ENCODE measurements at places on chromosomes 4 and X. TPM values are rescaled to one million over a fixed set of nuclear protein-coding genes. Genes with fewer than 3 reads are reported as not detected.
A peak's percentile ranks its signal among the peaks of the same experiment; 100 is the strongest.

The NMU gene
- not detected for total RNA-seq

The USP53 gene
- total RNA-seq = 34.7 TPM

The KLF8 gene
- not detected for total RNA-seq

The FGFR3 gene
- 0.28 TPM for total RNA-seq

The RRH gene
- total RNA-seq = not detected

The FAM149A gene
- 0.83 TPM for total RNA-seq

DNA sequence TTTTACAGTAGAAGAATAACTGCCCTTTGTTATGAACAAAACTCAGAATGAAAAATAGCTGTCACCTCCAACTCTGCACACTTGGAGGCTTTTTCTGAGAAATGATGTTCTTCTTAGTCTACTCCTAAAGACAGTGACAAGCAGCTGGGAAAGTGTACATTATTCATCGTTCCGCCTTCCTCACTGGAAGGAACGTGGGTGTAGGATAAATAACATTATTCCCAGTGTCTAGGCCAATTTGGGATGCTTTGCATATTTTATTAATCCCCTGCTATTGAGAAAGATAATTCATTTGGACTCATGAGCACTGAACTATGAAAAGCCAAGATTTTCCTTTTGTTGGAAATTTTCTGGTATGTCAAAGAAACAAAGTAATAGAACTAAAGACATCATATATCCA lies 87.8 kb downstream of the VCX2 start:
- H3K27me3 ChIP-seq = no peaks in the 10 kb centered on the region
- H3K4me3 ChIP-seq = no peak overlapping the region
- H3K36me3 ChIP-seq = no peaks in the 10 kb centered on the region
- DNase-seq = no peak

The GPR101 gene
- total RNA-seq = not detected

DNA sequence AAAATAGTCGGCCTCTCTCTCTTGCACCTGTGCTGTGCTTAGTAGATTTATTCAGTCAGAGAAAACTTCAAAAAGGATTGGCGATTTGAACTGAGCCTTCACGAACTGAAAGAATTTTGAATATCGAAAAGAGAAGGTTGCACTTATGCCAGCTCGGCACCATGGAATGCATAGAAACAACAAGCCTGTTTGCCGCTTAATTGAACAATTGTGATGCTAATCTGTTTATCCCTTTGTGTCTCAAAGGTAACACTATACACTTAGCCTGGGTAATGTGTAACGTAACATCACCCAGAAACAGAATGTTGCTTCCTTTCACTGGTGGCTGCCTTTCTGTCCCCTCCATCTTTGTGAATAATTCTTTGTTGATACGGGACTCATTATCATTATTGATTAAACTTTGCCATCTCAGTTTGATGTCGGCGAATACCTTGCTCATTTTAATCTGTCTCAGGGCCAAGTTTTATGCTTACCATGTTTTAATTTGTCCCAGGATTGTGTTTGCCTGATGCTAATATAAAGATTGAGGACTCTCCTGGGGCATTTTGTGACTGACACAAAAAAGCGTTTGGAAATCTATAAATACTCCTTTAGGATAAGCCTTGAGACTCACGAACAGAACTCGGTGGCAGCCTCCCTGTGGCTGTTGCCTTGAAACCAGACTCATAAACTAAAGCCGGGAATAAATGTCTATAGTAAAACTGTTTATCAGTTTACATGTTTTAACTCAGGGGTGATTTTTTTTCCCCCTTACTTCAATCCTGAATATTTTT lies 400.5 kb downstream of the RAPGEF2 start:
- no peaks in the 10 kb centered on the region for H3K4me1 ChIP-seq
- H3K36me3 ChIP-seq = no peaks in the 10 kb centered on the region
- DNase-seq = no peak
- no peak overlapping the region for H3K27ac ChIP-seq
- H3K4me3 ChIP-seq = no peak overlapping the region
- no peaks in the 10 kb centered on the region for H3K27me3 ChIP-seq

The CCNB3 gene
- total RNA-seq = 0.18 TPM

DNA sequence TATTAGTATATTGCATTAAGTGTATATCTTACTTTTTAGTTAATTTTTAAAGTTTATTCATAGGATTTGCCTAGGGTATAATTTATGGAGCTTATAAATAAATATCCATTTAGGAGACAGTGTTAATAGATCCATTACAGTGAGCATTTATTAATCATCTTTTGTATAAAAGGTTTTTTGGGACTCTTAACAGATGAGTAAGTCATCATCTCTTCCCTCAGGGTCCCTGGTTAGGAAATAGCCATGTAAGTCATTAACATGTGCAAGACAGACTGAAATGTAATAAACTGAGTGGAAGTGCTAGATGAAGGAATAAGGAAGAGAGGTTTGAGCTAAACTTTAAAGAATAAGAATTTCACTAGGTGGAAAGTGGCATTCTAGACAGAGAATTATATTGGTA lies 69.2 kb downstream of the PAQR3 start:
- no peak overlapping the region for H3K4me3 ChIP-seq
- no peak overlapping the region for H3K27ac ChIP-seq
- H3K27me3 ChIP-seq = no peaks in the 10 kb centered on the region
- H3K4me1 ChIP-seq = no peaks in the 10 kb centered on the region

- H3K27ac ChIP-seq = peak overlapping the region; percentile 90
- H3K4me3 ChIP-seq = no peak overlapping the region
- no peaks in the 10 kb centered on the region for H3K36me3 ChIP-seq
- H3K4me1 ChIP-seq = peaks cover 42% of the 10 kb centered on the region
- no peaks in the 10 kb centered on the region for H3K27me3 ChIP-seq
Observed at GRCh38 chr4:1202526-1203011, 30.2 kb upstream of the SPON2 start.

DNA sequence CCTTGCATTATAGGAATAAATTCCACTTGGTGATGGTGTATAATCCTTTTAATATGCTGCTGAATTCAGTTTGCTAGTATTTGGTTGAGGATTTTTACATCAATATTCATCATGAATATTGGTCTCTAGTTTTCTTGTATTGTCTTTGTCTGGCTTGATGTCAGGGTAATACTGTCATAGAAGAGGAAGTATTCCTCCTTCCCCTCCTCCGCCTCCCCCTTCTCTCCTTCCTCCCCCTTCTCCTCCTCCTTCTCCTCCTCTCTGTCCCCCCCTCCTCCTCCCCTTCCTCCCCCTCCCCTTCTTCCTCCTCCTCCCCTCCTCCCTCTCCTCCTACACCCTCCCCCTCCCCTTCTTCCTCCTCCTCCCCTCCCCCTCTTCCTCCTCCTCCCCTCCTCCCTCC lies 65.8 kb downstream of the RGS12 start:
- no peaks in the 10 kb centered on the region for H3K4me1 ChIP-seq
- H3K27me3 ChIP-seq = no peaks in the 10 kb centered on the region
- 0 out of 2 replicates have a peak, but pooled peaks cover 1% of the 10 kb centered on the region for H3K36me3 ChIP-seq
- no peak overlapping the region for H3K27ac ChIP-seq

DNA sequence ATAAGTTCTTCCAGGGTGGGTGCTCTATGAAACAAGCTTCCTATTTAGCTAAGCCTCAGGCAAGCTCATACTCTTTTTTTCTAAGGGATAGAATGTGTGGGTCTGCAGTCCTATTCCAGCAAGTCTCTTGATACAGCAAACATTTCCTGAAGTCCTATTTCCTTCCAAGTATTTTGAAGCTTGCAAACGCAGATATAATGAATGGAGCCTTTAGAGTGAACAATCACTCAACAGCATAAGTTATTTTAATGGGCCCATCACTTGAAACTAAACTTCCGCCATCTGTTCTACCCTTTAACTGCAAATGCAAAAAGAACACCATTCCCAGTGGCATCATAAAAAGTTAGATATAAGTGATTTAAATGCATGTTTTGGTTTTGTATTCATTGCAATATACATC lies 108.3 kb upstream of the TAPT1 start:
- H3K27ac ChIP-seq = no peak overlapping the region
- no peak overlapping the region for H3K4me3 ChIP-seq
- H3K36me3 ChIP-seq = no peaks in the 10 kb centered on the region
- no peaks in the 10 kb centered on the region for H3K4me1 ChIP-seq
- DNase-seq = no peak
- peaks cover 4% of the 10 kb centered on the region for H3K27me3 ChIP-seq

The STEEP1 gene
- total RNA-seq = 47.5 TPM

- H3K36me3 ChIP-seq = no peaks in the 10 kb centered on the region
- no peak overlapping the region for H3K27ac ChIP-seq
- H3K4me3 ChIP-seq = no peak overlapping the region
- peaks cover 7% of the 10 kb centered on the region for H3K27me3 ChIP-seq
- no peak for DNase-seq
Observed at GRCh38 chr4:54446581-54446980, 211.2 kb upstream of the KIT start.

GRCh38 chrX:45009371-45010000 lies 136.5 kb downstream of the KDM6A start:
- H3K4me1 ChIP-seq = peaks cover 2% of the 10 kb centered on the region
- H3K27ac ChIP-seq = no peak overlapping the region
- no peak overlapping the region for H3K4me3 ChIP-seq
- no peaks in the 10 kb centered on the region for H3K27me3 ChIP-seq

The CTAG1A gene
- not detected for total RNA-seq

The ASMT gene
- not detected for total RNA-seq

The ERAS gene
- not detected for total RNA-seq

DNA sequence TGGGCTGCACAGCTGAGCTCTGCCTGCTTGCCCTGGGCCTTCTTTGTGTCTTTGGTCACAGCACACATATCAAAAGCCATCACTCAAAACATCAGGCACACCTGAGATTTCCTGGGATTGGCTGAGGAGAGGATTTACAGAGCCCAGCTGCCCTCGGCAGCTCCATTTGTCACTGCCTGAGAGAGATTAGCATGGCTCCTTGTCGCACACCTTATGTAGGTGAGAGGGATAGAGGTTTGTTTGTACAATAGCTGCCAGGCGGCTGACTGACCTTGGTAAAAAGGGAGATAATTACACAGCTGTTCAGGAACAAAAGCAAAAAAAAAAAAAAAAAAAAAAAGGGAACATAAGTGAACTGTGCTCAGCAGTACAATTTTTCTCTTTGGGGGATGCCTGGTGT lies 63.2 kb downstream of the MGST2 start:
- DNase-seq = no peak
- no peaks in the 10 kb centered on the region for H3K27me3 ChIP-seq
- peaks cover 1% of the 10 kb centered on the region for H3K4me1 ChIP-seq

GRCh38 chr4:48588230-48589097 lies 98.4 kb downstream of the ZAR1 start:
- no peak overlapping the region for H3K27ac ChIP-seq
- no peaks in the 10 kb centered on the region for H3K4me1 ChIP-seq
- H3K36me3 ChIP-seq = peaks cover 11% of the 10 kb centered on the region
- DNase-seq = no peak
- no peaks in the 10 kb centered on the region for H3K27me3 ChIP-seq

The FOXP3 gene
- total RNA-seq = not detected

GRCh38 chrX:42530027-42530426 lies 247.9 kb downstream of the PPP1R2C start:
- no peaks in the 10 kb centered on the region for H3K36me3 ChIP-seq
- H3K27ac ChIP-seq = no peak overlapping the region
- no peaks in the 10 kb centered on the region for H3K27me3 ChIP-seq

The ARX gene
- total RNA-seq = not detected

DNA sequence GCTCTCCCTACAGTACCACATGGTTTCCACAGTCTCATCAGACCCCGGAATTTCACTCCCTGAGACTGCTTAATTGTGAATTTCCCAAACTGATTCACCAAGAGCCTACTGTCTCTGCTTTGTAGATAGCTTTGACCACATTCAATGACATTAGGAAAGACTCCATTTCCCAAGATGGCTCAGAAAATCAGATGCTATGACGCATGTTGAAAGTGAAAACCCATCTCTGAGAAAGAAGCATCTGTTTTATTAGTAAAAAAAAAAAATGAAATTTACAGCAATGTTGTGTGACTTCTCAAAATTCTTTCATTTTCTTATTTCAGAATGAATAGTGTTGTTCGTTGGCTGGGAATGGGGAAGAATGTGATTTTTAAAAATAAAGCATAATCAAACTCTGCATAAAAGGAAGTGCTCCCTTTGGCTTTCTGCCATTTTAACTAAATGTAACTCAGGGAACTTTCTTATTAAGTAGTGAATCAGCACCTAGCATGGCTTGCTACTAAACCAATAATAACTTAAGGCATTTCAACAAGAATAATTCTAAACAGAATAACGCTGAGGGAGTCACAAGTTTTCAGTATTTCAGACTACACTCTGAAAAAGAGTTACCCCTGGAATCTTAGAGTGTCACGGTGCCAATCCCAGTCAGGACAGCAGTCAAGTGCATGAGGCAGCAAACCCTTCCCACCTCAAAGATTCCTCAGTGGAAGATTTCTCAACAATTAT lies 97.4 kb upstream of the MYOZ2 start:
- H3K36me3 ChIP-seq = no peaks in the 10 kb centered on the region
- H3K4me1 ChIP-seq = peaks cover 20% of the 10 kb centered on the region
- H3K27me3 ChIP-seq = no peaks in the 10 kb centered on the region
- no peak overlapping the region for H3K4me3 ChIP-seq

The GRIA3 gene
- not detected for total RNA-seq

DNA sequence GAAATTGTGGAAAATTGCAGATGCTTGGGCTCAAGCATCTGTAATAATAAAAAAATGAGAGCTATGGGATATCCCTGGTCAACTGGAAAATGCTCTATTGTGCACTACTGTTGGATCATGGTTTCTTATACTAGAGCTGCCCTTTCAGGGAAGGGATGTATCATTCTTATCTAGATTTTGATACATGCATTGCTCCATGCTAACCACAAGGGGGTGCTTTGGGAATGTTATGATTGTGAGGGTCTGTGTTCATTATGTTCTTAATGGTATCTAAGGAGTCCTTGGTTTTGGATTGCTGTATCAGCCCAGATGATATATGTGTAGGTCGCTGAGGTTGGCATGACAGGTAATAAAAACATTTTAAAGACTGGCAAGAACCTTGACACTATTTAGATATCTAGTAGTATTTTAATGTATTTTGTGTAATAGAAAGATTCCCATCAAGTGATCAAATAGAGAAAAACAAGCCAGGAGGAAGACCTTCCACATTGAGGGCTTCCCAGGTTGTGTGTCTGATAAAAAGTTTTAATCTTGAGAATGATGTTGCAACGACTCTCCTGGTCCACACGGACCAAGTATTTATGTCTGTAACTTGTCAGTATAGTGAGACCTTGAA lies 49.2 kb upstream of the TLR2 start:
- peak; percentile 8 for DNase-seq
- no peak overlapping the region for H3K27ac ChIP-seq
- no peaks in the 10 kb centered on the region for H3K4me1 ChIP-seq
- peaks cover 29% of the 10 kb centered on the region for H3K36me3 ChIP-seq
- no peaks in the 10 kb centered on the region for H3K27me3 ChIP-seq

DNA sequence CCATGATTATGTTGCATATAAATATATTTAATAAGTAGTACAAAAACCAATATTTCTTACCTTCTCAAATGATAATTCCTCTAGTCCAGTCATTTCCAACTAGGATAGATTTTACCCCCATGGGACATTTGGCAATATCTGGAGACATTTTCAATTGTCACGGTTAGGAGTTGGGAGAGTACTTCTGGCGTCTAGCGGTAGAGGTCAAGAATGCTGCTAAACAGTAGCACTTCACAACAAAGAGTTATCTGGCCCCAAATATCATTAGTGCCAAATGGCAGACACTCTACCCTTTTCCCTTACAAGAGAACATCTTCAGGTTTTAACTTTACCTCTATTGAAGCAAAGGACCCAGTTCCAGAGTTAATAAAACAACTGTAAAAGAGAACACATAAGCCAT lies 168.1 kb downstream of the FAT4 start:
- no peaks in the 10 kb centered on the region for H3K27me3 ChIP-seq
- H3K36me3 ChIP-seq = peaks cover 13% of the 10 kb centered on the region
- no peak overlapping the region for H3K4me3 ChIP-seq

- peak; percentile 37 for DNase-seq
- no peak overlapping the region for H3K27ac ChIP-seq
- H3K36me3 ChIP-seq = no peaks in the 10 kb centered on the region
- H3K4me3 ChIP-seq = no peak overlapping the region
Observed at GRCh38 chr4:151691639-151692442, 69.0 kb downstream of the GATB start.
